ENCODE measurements at places on chromosomes 1 and 21.
A peak's percentile ranks its signal among the peaks of the same experiment; 100 is the strongest.

GRCh38 chr1:28136169-28136921 is 40.1 kb downstream of the PTAFR start:
- no peak for DNase-seq

- no peak for DNase-seq
Measured at GRCh38 chr1:94725566-94725965, 94.6 kb upstream of the SLC44A3 start.

- DNase-seq, result no peak
Measured at GRCh38 chr1:217274416-217274815, 356.5 kb downstream of the GPATCH2 start.

- DNase-seq, result no peak
Measured at GRCh38 chr1:108669679-108670078, 8.8 kb upstream of the HENMT1 start.

- no peak for DNase-seq
Measured at GRCh38 chr1:160191756-160192155, 1.4 kb downstream of the CASQ1 start.

DNA sequence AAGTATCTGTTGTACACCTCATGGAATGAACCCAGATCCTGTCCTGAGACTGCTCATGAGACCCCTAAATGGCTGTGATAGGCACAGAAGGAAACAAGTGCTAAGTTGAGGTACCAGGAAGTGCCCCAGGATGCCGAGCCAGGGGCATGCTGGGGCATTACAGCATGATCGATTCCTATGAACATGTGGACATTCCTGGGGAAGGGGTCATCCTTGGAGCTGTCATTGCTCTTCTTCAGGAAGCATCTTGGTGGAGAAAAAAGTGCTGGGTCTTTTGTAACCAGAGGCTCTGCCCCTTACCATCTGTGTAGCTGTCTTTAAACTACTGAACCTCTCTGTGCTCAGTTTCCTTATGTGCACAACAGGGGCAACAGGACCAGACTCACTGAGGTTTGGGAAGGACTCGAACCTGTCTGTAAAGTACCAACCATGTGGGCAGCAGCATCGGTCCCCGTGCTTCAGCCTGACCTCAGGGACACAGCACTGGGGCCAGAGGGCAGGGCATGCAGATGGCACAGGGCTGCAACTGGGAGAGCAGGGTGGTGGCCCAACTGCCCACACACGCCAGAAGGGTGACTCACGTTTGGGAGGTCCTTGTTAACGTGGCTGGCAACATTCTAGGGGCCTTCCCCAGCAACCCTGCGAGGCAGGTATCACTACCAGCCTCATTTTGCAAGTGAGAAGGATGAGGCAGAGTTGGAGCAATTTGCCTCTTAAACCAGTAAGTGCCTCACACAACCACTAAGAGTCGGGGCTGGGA is 142.3 kb upstream of the EDN2 start:
- DNase-seq, result peak; percentile 69

GRCh38 chr1:19476450-19477190 is 8.7 kb downstream of the CAPZB start:
- DNase-seq, result no peak

DNA sequence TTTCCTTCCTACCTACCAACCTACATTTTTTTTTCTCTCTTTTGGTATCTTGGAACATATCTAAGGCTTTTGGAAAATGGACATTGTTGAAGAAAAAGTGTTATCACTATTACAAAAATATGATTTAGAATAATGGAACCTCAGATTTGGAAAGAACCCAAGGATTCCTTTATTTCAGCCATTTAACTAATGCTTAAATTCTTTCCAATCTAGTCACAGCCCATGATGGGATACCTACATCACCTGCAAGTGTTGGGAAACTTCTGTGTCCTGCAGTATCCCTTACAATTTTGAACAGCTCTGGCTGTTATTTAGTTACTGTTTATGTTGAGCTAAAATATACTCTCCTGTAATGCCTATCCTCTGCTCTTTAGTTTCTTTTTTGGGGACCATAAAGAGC is 22.3 kb upstream of the APOBEC4 start:
- no peak for DNase-seq

DNA sequence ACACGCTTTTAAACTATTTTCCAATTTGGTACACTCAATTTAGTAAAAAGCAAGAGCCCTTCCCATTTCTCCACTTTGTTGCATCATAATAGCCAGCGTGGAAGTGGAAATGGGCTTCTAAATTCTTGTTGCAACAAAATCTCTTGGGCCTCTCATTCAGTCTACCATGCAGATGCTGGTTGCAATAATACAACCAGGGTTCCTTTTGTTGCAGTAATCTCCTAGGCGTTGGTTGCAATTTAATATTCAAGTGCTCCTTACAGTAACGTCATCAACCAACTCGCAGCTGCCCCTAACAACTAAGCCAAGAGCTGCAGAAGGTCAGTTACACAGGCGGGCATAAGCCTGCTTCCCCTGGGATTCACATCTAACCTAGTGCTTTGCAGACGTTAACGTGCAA is 2.7 kb upstream of the HDGF start:
- no peak for DNase-seq

- DNase-seq, result no peak
Measured at GRCh38 chr1:215003686-215004085, 78.9 kb upstream of the KCNK2 start.

DNA sequence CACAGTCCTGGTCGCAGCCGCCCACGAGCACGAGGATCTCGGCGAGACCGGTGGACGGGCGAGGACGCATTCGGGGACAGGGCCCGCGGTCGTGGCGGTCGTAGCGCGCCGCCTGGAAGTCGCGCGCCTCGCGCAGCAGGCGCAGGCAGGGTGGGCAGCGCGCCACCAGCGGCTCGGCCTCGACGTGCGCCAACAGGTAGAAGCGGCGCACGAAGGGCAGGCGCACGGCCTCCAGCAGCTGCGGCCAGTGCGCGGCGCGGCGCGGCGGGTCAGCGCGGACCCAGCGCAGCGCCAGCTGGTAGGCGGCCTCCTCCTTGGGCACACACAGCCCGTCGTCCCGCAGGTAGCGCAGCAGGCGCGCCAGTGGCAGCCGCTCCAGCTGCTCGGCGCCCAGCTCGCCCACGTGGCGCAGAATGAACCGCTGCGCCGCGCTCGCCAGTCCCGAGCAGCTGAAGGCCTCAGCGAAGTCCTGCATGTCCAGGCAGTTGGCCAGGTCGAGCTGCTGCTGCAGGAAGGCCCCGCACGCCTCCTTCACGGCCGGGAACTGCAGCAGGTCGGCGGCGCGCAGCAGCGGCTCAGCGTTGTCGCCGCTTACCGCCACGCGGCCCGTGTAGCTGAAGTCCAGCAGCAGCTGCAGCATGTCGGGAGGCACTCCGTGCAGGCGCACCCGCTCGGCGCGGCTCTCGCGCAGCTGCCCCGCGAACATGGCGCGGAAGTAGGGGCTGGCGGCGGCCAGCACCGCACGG is 573 bp downstream of the KLHL21 start:
- DNase-seq, result peak; percentile 45

GRCh38 chr1:45979778-45980176 is 152.7 kb downstream of the PIK3R3 start:
- DNase-seq, result no peak

GRCh38 chr1:163535807-163536206 is 214.1 kb downstream of the NUF2 start:
- DNase-seq, result no peak

DNA sequence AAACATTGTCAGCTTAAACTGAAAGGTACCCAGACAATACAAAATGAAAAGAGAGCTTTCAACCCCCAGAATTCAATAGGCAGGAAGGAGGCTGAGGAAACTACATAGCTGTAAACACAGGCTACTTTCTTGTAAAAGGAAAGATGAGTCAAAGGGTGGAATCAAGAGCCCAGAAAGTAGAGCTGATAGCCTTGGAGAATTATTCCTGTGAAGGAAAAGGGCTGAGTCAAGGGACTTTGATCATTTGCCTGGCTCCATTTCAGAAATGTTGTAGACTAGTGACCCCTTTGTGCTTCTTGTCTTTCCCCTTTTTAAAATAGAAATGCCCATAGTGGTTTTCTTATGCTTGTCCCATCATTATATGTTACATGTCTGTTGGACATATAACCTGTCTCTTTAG is 597.6 kb downstream of the ADGRL2 start:
- DNase-seq, result no peak

DNA sequence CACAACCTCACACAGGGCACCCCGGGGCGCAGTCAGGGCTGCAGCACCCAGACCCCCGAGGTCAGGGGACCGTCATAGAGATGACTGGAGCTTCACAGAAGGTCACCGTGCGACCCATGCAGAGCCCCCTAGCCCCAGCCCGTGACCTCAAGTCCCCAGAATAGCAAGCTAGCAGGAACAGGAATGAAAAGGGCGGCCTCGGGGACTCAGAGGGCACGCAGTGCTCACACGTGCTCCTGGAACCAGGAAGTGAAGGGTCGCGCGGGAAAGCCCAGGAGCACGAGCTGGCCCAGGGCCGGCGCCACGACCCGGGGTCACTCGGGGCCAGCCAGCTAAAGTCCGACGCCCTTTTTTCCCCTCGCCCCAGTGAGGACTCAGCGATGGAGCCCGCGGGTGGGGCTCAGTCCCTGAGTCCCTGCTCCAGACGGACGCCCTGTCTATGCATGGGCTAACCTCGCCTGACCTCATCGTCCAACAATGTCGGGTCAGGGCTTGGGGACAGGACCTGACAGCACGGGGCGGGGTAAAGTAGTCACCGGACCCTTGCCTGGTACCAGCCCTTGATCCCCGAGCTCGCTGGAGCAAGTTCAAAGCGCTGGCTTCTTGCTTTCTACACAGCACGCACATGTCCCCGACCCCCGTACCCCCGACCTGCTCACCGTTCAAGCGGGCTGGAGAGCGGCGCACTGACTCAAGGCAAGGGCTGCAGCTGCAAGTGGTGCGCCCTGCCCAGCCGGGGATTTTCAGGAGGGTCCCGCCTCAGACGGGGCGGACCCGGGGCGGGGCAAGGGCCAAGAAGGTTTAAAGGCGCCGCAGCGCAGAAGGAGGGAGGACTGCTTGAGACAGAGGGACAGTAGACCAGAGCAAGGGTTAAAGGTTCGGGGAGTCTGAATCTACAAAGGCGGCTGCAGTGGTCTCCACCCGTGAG is at the start of gene TAGLN2:
Gene TAGLN2, minus strand, starts transcription at position 717 of the 928 bp plus-strand sequence. CDS start 4,998 bp downstream, outside the sequence.
- DNase-seq, result peak; percentile 93

DNA sequence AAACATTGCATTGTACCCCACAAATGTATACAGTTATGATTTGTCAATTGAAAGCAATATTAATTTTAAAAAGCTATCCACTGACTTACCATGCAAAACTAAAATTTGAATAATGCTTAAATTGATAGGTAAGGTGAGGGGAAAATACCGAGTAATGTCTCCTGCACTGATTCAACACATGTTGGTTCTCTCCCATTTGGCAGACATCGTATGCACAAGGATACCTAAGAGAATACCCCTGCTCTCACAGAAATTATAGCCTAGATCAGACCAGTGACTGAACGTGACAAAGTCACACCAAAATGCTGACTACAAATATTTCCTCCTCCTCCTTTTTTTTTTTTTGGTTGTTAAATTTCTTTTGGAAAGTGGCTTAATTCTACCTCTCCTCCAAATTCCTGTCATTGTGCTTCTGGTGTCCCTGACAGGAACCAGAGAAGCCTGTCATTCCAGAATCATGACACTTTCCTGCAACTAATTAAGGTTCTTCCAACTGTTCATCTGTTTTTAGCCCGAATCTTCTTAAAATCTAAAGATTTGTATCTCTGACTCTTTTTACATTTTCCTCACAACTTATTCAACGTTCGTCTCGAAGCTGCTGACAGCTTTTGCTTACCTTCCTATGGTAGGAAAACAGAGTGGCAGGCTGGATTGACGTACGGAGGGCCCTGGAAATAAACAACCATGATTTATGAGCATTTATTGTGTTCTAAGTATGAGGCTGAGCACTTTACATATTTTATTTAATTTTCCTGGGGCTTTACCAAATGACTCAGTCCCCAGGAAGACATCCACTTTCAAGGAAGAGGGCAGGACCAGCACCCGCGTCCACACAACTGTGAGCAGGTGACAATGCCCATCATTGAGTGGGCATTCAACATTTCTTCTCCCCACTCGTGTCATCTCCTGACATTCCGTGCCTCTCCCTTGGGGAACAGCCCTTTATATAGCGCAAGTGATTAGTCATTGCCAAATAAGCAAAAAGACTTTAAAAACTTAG is 57.9 kb upstream of the KCNE2 start:
- no peak for DNase-seq

DNA sequence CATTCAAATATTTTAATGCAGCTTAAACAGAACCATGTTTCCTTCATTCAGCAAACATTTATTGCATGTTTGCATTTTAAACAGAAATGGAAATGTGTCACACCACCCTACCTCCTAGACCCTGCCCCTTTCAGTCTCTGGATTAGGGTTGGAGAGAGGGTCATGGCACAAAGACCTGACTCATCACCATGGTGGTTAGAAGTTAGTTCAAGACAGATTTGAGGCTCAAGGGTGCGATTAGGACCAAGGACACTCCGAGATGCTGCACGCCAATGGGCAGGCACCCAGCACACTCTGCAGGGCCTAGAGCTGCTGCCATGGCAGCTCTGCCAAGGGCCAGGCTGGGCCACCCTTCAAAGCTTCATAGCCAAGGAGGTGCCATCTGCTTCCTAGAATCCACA is 86.9 kb downstream of the NAV1 start:
- no peak for DNase-seq

GRCh38 chr1:27331922-27332321 is 9.9 kb upstream of the SYTL1 start:
- no peak for DNase-seq

GRCh38 chr1:26403656-26404055 is 7.0 kb upstream of the LIN28A start:
- DNase-seq, result no peak

DNA sequence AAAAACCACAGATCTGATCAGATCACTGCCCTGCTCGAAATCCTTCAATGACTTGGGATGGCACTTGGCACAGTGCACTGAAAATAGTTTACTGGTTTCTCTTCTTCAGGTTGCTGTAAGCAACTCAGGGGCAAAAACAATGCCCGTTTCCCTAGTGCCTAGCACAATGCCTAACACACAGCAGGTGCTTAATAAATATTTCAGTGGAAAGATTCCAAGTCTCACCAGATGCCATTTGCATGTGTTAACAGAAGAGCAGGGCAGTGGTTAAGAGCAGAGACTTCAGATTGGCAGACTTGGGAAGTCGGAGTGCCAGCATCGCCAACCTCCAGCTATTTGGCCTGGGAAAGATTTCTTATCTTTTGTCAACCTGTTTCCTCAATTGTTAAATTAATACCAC is 10.9 kb upstream of the METTL25B start:
- no peak for DNase-seq

- no peak for DNase-seq
Measured at GRCh38 chr1:164759144-164759920, 200.3 kb downstream of the PBX1 start.

DNA sequence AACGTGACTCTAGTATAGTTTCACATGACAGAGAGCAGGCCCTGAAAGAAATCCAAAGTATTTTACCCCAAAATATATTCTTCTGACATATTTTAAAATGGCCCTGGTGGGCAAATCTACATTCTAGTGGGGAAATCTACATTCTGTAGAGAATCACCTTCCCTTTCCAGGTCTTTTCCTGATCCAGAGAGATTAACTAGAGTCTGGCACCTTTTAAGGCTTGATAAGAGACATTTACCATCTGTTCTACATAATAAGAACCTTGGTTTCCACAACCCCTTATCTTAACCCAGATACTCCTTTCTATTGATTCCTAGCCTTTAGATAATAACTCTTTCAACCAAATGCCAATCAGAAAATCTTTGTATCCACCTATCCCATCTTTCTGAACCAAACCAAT is 17.0 kb upstream of the L1TD1 start:
- no peak for DNase-seq
